ENCODE measurements at places on chromosomes 6 and 20.

- DNase-seq = no peak
Observed at GRCh38 chr6:132651062-132651461, 7.9 kb downstream of the TAAR1 start.

DNA sequence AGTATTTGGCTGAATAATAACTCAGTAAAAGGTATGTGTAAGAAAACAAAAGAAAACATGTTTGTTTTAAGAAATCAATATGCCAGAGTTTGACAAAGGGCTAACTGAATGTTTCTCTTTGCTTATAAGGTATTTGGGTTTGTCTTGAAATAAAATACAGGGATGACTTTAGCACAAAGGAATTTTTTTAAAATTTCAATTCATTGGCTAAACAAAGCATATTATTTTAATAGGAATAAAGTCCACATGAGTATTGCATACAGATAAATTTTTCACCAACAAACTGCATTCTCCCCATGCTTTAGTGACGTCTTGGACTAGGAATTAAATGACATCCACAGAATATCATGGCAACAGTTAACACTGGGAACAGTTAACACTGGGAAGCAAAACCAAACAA lies 480.0 kb upstream of the JAG1 start:
- DNase-seq = no peak

GRCh38 chr6:82415820-82416219 lies 52.2 kb downstream of the TPBG start:
- DNase-seq = no peak

GRCh38 chr6:87287251-87287650 lies 35.1 kb upstream of the SMIM8 start:
- DNase-seq = no peak

- DNase-seq = no peak
Observed at GRCh38 chr6:17281497-17282481, 628 bp downstream of the RBM24 start.
